ENCODE measurements at places on chromosomes 5 and 9.

- DNase-seq: no peak
These were observed 629 bp upstream of the CD74 start for GRCh38 chr5:150413176-150413901.

DNA sequence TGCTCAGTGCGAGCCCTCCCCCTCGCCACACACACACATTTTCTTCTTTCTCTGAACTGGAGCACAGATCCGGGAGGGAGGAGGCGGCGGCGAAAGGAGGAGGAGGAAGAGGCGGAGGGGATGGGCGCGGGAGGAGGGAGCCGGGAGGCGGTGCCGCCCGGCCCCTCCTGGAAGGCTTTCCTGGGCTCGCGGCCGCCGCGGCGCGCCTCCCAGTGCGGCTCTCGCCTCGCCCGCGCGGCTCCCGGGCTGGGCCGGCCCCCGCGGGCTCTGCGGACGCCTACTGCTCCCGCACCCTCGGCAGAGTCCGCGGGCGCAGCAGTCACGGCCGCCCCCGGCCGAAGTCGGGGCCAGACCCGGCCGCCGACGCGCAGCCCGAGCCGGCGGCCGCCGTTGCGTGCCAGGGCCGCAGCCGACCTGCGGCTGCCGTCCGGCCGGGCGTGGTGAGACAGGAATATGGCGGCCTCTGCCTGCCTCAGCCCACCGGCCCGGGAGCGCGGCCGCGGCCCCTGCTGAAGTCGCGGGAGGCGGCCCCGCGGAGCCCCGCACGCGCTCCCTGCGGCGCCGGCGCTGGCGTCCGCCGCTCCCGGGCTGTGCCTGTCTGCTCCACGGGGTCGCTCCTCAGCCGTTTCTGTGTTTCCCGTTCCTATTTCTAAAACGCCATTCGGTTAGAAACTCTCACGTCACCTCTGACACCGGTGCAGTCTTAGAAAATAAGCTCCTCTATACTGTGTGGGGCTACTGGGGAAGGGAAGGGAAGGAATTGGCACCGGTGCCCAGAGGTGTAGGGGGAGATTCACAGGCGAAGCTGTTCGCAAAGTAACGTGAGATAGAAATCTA, 500 bp upstream of the GNAQ start:
- peak; percentile 40 for DNase-seq

GRCh38 chr5:155954701-155955445, 372.1 kb upstream of the SGCD start:
- DNase-seq: no peak

- DNase-seq: no peak
These were observed 70.1 kb downstream of the RGS3 start for GRCh38 chr9:113533335-113534225.

GRCh38 chr5:16952968-16953671, 17.0 kb upstream of the MYO10 start:
- DNase-seq: no peak

DNA sequence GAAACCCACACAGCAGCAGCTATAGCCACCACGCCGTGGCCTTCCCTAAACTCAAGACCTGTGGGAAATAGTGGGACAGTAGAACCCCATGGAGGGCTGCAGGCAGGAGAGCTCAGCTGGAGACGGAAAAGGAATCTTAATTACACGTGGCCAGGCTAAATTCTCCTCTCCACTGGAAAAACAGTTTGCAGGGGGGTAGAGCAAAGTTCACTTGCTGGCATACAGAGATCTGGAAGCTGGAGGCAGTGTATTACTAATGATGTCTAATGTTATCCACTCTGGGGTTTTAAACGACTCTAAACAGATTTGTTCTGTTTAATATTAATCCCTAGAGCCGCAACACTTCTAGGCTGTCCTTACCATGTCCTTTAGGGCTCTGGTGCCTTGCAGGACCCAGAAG, 257.1 kb downstream of the SAXO1 start:
- DNase-seq: no peak

GRCh38 chr9:70802206-70802605, 319.2 kb downstream of the TRPM3 start:
- no peak for DNase-seq

DNA sequence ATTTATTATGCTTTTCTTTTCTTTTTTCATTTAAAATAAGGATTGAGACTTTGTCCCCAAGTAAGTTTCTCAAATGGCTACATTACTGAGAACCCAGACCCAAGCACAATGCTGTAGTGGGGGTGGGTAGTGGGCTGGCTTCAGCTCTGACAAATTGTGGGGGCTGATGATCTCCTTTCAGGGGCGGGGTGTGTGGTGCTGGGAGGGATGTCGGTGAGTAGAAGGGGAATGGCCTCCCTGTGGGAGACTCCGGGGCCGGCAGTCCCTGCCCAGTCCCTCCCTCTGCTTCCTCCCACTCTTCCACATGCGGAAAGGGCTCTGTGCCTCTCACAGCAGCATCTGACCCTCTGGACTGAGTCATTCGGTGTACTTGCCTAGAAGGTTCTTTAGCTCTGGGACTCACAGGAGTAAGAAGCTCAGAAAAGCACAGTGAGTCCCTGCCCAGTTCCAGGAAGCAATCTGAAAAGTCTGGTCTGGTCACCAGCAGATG, 14.3 kb downstream of the CD180 start:
- no peak for DNase-seq

DNA sequence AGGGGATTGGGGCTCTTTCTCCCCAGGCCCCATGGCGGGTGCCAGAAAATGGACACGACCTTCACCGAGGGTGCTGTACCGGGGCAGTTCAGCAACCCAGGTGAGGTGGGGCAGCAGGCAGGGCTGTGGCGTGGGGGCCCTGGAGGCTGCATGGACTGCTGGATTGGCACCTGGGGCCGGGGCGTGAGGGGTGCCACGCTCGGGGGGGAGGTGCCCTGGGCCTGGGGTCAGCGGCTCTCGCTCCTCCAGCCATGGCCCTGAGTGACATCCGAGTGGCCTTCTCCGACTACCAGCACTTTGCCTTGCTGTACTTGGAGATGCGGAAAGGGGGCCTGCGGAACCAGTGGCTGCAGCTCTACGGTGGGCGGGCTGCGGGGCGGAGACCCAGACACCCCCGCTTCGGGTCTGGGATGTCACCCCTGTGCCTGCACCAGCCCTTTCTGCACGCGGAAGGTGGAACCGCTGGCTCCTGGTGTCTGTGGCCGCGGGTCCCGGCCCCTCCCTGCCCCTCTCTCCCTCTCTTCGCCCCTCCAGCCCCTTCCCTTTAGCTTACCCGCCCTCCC, 1.8 kb downstream of the LCNL1 start:
- DNase-seq: no peak

DNA sequence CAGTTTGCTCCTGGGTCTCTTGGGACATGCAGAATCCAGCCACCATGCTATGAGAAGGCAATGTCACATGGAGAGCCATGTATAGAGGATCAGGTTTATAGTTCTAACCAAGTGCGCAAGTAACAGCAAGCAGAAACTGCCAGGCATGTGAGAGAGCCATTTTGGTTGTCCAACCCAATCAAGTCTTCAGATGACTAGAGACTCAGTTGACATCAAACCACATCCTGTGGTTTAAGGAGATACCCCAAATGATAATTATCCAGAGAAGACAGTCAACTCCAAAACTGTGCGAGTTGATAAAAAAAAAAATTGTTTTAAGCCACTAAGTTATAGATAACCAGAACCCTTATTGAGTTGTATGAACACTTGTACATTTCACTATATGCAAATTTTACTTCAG, 40.2 kb downstream of the TMEM232 start:
- DNase-seq: no peak

DNA sequence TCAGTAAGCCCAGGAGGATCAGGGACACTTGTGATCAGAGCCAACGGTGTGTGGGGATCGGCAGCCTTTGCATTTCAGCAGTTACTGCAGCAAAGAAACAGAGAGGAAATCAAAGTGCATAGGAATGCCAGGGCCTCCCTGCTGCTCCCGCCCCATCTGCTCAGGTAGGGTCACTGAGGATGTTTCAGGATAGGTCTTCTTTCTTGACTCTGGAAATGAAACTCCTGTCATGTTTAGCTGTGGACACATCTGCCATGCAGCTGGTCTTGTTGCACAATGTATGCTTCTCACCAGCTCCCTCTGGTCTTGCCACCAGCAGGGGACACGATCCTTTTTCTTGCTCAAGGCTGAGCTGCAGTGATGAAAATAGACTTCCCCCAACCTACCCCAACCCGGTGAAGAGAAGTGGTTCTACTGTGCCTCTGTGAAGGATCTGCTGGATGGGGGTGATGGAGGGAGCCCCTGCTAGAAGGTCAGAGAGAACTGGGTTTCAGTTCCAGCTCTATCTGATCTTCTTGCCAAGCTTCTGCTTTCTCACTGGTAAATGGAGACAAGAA, 185.2 kb upstream of the KLF4 start:
- no peak for DNase-seq

GRCh38 chr9:110509792-110510191, 69.7 kb downstream of the SVEP1 start:
- DNase-seq: no peak

DNA sequence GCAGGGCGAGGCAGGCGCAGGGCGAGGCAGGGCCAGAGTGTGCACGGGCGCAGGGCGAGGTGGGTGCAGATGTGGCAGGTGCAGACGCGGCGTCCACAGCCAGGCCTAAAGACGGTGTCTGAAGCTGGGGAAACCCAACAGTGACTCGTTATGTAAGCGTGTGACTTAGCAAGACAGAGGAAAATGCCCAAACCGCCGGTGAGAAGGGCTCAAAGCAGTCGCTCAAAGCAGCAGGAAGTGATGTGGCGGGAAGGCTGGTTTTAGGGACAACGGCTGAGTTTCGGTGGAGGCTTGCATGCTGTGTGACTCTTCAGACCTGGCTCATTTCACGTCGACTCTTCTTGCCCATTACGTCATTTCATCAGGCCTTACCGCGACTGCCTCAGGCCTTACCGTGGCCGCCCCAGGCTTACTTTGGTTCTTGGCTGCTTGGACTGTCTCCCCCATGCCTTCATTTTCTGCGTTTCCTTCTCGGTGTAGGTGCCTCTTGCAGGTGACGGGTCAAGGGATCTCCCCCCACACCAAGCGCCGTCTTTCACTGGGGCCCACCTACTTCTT, 50.5 kb upstream of the EXOC3 start:
- DNase-seq: peak; percentile 87

DNA sequence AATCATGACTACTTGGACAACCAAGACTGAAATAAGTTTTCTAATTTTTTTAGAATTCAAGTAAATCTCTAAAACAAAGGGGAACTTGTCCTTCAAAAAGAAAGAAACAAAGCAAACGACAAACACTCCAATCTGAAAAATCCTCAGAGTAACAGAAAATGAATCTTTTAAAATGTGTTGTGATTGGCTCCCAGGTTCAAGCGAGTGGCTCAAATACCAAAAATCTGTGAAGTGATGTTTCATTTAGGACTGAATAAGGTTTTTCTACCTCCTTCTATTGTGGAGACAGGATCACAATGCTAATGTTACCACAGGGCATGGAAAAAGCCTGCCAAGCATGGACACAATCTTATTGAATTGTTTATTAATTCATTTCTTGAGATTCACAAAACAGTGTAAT, 415.7 kb downstream of the RAB3C start:
- no peak for DNase-seq

DNA sequence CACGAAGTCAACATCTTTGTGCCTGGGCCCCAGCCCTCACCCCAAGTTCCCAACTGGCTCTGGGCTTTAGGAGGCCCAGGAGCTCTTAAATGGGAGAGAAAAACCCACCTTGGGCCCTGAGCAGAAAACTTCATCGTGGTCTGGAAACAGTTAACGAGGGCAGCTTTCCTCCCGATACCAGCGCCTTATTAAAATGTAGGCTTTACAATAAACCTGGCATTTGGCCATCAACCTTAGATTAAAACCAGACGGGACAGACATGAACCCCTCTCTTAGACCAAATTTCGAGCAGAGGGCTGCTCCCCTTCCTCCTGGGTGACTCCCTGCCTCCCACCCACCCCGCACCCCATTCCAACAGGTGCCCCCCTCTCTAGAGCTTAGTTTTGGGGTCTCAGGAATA, 39.4 kb downstream of the PRRX2 start:
- DNase-seq: no peak

DNA sequence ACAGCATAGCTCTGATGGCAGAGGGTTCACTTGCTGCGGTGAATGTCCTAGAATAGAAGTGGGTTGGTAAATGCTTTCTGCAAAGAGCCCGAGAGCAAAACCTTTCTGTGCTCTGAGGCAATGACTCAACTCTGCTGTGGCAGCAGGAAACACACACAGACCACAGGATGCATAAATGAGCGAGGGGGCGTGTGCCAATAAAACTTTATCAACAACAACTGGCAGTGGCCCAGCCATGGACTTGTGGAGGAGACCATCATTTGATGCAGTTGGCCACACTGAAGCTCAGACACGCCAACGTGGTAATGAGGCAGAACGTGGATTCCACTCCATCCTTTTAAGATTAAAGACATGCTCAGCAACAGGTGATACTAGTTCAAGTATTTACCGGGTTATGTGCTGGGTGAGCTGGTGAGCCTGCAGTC, 6.8 kb downstream of the MRPL36 start:
- DNase-seq: peak; percentile 72

DNA sequence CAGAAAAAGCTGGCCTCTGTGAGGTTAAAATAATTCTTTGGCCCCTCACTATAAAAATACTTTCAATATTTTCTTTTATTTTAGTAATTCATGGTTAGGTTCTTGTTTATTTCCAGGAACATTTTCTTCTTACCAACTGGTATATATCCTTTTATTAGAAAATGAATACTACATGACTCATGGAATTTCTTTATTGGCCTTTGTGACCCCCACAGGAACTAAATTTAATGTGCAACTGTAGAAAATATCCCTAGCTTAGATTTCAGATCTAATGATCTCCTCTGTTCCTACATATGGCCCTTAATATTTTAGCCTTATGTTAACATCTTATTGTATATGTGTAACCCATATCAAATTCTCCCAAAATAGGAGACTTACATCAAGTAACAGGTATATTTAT, 429.9 kb downstream of the NR2F1-AS1 start:
- no peak for DNase-seq

GRCh38 chr9:20403346-20403745, 219.0 kb downstream of the MLLT3 start:
- no peak for DNase-seq

Measured in stimulated activated CD4-positive, alpha-beta T cell treated with anti-CD3 and anti-CD28 coated beads, Interleukin-12 subunit alpha, Interleukin-12 subunit beta, amount 100 ng/mL, for 48 hours (primary cell).